ENCODE measurements at places on chromosomes 3 and 15.

DNA sequence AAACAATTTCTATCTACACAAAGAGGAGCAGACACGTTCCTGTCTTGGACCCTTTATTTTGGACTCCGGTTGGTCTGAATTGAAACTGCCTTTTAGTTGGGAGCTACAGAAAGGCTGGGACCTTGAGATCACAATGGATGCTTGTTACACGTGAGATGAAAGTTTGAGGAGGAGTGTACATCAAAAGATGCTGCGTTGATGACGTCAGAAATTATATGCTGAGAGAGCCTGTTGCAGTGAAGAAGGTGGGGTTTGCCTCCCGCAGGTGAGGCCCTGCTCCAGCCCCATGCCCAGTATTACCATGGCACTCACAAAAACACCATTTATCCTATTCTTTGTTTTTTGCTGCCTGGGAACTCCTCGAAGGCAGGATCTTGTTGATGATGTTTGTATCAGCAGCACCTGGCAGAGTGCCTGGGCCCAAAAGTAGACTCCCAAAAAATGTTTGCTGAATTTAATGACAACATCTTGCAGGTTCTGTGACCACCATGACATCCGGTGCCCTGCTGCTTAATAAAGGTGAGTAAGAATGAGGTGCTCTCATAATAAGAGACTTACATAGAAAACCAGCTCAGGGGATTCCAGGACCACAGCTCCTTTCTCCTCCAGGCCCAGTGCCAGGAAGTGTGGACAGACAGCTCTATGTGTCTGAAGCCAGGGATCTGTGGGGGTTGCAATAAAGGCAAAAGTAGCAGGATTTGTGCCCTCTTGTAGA lies 136.1 kb upstream of the UBE2E1 start:
- DNase-seq, result no peak

DNA sequence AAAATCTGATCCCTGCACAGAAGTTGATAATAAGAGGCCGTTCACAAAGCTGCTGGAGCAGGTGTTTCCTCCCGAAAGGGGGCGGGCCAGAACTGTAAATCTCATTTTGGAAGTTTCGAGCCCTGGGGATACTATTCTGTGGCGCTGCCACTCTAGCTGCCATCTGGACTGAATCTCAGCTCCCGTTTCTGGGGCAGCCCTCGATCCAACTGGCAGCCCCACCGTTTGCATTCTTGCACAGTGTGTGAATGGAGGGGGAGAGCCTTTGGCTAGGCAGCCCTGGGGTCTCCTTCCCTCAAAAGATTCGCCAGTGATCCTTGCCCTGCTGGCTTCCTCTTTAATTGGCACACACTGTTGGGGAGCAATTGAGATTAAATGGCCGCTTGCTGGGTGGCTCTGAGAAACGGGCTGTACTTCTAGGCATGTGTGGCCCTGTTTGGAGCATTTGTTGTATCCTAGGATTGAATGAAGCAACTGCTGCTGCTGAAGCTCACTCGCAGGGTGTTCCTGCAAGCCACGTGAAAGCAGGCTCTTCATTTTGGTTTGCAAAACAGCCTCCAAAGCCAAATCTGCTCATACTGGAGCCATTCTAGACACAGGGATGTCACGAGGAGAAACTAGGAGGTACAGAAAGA lies 57.2 kb upstream of the TOPAZ1 start:
- no peak for DNase-seq

DNA sequence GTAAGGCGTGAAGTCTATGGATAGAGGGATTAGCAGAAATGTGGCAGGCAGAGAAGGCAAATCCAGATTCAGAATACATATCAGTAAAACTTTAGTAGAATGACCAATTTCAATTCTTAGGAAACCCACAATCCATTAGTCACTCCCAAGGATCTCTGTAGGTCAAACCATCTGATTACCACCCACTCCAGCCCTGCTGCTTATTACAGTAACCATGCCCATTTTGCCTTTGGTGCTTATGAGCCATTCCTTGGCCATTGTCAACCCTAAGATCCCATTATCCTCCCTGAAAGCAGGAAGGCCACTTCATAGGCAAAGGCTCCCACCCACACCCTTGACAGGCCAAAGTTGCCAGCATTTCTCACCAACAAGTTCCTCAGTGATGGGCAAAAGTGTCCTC lies 5.1 kb upstream of the KLHL40 start:
- no peak for DNase-seq

DNA sequence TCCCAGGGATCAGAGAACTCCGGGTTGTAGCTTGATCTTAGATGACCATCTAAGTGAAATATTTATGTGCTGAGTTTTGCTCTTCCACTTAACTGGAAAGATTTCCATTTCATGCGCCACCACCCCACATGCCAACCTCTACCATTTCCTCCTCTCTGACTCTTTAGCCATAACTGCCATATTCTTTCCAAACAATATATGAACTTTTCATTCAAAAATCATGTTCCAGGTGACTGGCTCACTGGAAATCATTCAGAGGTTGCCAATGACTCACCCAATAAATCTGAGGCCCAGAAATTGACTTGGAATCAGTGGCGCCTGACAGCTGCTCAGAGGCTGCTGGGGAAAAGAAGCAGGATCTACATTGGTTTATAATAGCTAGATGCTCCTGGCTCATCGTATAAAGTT lies 31.6 kb upstream of the FAM174B start:
- DNase-seq, result no peak

- DNase-seq, result no peak
Measured at GRCh38 chr3:128179484-128179819, 26.2 kb downstream of the EEFSEC start.

DNA sequence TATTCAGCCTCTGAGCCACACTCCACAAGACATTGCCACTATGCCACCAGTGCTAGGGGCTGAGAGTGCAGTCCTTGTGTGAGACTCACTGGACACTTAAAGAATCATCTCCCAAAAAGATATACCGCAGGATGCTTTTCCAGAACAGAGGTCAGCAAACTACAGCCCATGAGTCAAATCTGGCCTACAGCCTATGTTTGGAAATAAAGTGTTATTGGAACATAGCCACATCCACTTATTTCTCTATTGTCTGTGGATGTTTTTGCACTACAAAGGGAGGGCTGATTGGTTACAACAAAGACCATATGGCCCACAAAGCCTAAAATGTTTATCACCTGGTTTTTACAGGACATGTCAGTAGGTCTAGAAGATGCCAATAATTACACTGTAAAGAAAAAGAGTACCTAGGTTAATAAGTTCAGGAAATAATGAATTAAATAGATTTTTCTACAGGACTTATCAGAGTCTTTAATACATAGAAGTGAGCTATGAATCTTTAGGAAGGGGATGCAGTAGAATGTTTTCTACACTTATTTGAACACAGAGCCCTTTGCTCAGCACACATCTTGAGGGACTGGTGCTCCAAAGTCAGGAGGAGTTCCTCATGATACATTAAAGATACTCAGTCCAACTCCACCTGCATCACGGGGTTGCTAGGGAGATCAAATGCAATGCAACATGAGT lies 26.3 kb downstream of the SRGAP3 start:
- no peak for DNase-seq

Measured in stimulated activated CD4-positive, alpha-beta T cell treated with anti-CD3 and anti-CD28 coated beads, TNF-alpha, amount 100 ng/mL, for 4 hours (primary cell).